ENCODE measurements at places on chromosomes 6 and 20.
A peak's percentile ranks its signal among the peaks of the same experiment; 100 is the strongest.

- no peak for DNase-seq
Observed at GRCh38 chr6:126640921-126641320, 301.0 kb downstream of the CENPW start.

- peak; percentile 48 for DNase-seq
Observed at GRCh38 chr6:44221291-44221960, 2.0 kb upstream of the SLC29A1 start.

- DNase-seq, result no peak
Observed at GRCh38 chr20:1119128-1119505, 715 bp downstream of the PSMF1 start.

DNA sequence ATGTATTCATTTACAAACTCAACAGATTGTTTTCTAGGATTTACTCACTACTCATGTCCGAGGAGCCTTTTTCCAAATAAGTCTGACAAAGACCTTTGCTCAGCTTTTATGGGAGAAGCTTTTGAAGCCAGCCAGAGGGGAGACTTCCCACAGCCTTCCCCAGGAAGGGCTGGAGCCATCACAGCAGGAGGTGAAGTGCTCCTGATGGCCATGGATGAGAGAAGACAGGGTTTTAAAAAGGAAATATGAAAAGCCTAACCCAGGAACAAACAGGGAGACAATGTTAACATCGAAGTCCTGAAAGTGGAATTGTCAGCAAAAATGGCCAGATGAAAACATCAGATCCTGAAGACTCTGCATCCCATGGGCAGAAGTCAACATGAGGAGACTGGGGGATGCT lies 11.6 kb upstream of the TAGAP start:
- DNase-seq, result no peak

DNA sequence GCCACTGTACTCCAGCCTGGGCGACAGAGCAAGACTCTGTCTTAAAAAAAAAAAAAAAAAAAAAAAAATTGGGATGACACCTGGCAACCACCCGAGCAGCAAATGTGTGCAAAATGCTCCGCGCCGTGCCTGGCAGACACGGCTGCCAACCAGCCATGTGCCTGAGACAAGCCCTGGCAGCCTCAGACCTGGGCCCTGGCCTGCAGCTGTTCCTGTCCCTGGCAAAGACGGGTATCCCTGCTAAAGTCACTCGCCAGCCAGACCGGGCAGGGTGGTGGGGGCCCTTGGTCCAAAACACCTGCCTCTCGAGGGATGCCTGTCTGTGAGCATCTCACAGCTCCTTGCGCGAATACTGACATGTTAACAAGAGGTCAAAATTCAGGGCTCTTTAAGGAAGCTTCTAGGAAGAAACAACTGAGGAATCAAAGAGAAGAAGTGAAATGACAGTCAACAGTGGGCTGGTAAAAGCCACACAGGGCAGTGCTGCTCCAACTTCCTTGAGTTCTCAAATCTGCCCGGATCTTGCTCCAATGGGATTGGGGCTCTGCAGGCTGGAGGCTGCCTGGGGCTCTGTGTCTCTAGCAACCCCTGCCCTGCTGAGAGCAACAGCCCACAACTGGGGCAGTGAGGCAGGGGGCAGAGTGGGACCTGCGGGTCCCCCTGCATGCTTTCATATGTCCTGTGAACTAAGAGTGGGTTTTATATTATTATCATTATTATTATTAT lies 53.4 kb downstream of the SYTL3 start:
- DNase-seq, result no peak

DNA sequence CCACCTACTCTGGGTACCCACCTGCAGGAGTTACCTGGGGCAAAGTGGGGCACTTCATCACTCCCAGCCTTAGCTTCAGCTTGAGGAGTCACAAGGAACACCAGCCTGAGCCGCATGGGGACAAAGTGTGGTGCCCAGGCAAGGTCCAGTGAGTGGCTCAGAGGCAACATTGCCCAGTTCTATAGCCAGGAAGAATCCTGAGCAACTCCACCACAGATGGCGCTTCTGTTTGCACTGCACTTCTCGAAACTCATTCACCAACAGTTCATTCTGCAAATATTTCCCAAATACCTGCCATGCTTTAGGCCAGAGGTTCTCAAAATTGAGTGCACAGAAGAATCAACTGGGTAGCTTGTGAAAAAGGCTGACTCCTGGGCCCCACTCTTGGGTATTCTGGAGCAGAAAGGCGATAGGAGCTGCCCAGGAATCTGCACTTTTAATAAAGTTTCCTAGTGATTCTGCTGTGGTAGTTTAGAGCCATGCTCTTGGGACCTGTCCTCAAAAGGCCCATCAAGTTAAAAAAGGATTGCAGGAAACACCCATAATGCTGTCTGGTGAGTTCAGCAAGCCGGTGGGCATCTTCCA lies 83.1 kb downstream of the VEGFA start:
- DNase-seq, result no peak

GRCh38 chr6:36493859-36494258 lies 51.1 kb downstream of the KCTD20 start:
- no peak for DNase-seq

GRCh38 chr6:46390153-46390876 lies 100.9 kb downstream of the RCAN2 start:
- DNase-seq, result no peak

DNA sequence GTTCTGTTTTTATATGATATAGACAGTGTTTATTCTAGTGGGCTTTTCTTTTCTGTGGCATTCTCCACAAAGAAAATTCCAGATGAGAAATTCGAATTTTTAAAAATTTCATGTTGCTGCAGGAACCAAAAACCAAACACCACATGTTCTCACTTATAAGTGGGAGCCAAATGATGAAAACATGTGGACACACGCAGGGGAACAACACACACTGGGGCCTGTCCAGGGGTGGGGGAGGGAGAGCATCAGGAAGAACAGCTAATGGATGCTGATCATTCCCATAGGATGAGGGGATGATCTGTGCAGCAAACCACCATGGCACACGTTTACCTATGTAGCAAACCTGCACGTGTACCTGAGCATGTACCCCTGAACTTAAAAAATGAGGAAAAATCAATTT lies 499.0 kb upstream of the SLC35B3 start:
- DNase-seq, result no peak

- no peak for DNase-seq
Observed at GRCh38 chr6:16292942-16293341, 54.6 kb downstream of the GMPR start.

GRCh38 chr6:127319686-127320085 lies 23.7 kb downstream of the ECHDC1 start:
- no peak for DNase-seq

GRCh38 chr6:154491567-154492470 lies 18.7 kb downstream of the CNKSR3 start:
- DNase-seq, result no peak

GRCh38 chr20:34022839-34023234 lies 29.1 kb downstream of the RALY start:
- DNase-seq, result no peak

DNA sequence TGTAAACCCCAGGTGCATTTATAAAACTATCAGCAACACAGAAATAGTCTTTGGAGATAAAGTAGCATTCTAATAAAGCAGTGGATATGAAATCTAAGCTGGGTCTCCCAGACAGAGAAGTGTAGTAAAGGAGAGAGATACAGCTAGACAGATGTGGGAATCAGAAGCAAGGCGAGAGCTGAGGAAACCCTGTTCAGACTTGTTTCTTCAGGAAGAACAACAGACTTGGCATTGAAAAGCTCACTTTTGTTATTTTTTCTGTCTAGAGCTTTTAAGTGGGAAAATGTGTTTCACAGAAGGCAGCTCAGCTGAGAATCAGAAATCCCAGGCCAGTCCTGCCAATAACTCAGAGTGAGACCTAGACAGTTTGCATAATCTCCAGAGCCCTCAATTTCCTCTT lies 52.9 kb downstream of the SLC35B3 start:
- no peak for DNase-seq

DNA sequence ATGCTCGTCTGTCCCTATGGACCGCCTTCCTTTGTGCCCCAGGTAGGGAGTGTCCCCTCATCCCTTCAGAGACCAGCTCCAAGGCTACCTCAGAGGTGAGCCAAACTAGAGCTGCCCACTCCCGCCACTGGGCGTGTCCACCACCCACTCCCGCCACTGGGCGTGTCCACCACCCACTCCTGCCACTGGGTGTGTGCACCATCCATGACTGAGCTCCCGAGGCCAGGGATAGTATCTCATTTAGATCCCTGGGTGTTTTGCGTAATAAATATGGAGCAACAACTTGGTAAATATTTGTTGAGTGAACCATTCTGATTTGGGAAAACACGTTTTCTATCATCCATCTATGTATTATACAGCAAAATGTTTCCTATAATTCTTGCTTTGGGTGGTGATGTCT lies 68.8 kb downstream of the ZBTB2 start:
- DNase-seq, result no peak

DNA sequence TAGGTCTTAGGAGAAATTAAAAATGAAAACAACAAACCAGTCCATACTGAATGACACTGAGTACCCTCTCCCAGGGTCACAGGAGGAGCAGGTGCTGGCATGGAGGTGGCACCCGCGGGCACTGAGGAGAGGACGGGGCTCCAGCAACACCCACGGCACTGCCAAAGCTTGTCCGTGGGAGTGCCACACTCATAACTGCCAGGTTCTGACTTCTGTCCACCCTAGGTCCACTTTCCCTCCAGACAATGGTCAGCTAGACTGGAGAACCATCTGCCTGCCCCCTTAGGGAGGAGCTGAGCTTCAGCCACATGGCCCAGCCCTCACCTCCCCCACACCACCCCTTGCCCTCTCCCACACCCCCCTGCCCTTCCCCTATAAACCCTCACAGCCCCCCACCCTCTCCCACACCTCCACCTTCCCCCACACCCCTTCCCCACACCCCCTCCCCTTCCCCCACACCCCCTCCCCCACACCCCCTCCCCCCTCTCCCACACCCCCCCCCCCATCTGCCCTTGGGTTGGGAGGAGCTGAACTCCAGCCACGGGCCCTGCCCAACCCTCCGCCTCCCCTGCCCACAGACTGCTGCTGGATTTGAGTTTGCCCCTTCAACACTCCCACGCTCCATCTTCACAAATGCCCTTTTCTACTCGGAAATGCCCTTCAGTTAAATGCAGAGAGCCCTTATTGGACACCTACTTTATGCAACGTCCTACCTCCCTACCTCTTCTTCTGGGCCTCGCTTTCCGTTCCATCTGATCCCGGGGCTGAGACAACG lies 129.6 kb downstream of the TAF4 start:
- no peak for DNase-seq

GRCh38 chr6:170290296-170291128 lies at the start of gene DLL1:
TSS of gene DLL1 (minus strand) at chr6:170291078. CDS start at chr6:170290139, 939 bp downstream.
- DNase-seq, result no peak

GRCh38 chr20:48422242-48422960 lies 405.4 kb downstream of the PREX1 start:
- DNase-seq, result no peak

DNA sequence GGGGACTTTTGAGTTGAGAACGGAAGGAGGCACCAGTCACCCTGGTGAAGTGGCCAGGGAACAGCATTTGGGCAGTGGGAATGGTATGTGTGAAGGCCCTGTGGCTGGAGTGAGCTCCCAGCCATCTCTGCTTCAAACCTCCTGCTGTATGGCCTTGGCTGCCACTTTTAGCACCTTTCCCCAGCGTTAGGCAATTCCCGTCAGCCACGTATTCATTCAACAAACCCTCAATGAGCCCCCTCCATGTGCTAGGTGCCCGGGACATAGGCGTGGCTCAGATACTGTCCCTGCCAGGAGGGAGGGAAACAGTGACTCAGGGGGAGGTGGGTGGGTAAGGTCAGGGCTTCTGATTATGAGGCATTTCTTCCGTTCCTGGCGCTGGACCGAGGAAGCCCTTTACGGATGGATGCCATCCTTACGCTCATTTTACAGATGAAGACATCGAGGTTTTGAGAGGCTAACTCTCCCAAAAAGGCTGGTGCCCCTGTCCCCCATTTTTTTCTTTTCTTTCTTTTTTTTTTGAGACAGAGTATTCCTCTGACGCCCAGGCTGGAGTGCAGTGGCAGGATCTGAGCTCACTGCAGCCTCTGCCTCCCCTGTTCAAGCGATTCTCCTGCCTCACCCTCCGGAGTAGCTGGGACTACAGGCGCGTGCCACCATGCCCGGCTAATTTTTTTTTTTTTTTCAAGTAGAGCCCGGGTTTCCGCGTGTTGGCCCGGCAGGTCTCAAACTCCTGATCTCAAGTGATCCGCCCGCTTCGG lies 37.5 kb downstream of the SRC start:
- DNase-seq, result no peak

GRCh38 chr6:111356551-111356950 lies 126.5 kb downstream of the REV3L start:
- no peak for DNase-seq

- DNase-seq, result no peak
Observed at GRCh38 chr6:19705606-19706005, 131.6 kb upstream of the ID4 start.

DNA sequence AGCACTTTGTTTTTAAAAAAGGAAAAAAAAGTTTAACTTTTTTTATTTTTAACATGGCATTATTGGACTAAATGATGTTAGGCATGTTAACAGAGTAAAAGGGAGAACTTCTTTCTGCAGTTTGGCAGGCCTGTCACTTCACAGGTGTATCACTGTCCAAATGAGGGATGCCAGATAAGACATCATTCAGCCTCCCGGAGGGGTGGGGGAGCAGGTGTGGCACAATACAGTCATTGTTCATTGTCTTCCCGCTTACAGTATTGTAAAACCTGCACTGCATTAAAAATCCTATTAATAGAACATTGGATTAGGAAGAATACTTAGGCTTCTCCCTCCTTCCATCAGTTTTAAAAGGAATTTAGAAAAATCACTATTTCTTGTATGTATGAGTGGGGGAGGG lies 80.7 kb downstream of the CARMIL1 start:
- no peak for DNase-seq

GRCh38 chr6:44731485-44732095 lies 344.1 kb downstream of the CDC5L start:
- no peak for DNase-seq

- no peak for DNase-seq
Observed at GRCh38 chr6:170420791-170421776, 114.5 kb downstream of the FAM120B start.

DNA sequence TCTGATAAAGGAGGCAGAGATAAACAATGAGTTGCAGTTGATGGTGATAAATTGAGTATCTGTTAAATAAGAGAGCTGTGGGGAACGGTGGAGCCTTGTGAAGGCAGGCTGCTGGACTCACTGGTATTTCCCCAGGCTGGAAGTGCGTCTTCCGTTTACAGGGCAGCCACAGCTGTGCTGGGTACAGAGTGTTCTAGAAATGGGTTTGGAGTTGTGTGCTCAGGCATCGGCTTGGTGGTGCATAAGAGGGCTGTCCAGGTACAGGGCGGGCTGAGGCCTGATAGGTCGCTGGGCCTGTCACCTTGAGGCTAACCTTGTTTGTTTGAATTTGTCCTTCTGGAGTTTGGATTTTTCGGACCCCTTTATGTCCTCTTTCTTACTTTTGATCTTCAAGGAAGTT lies 39.3 kb downstream of the ARID1B start:
- DNase-seq, result no peak

GRCh38 chr20:7596541-7596940 lies 343.7 kb downstream of the HAO1 start:
- DNase-seq, result no peak

GRCh38 chr6:162697872-162698403 lies 29.6 kb downstream of the PRKN start:
- no peak for DNase-seq

DNA sequence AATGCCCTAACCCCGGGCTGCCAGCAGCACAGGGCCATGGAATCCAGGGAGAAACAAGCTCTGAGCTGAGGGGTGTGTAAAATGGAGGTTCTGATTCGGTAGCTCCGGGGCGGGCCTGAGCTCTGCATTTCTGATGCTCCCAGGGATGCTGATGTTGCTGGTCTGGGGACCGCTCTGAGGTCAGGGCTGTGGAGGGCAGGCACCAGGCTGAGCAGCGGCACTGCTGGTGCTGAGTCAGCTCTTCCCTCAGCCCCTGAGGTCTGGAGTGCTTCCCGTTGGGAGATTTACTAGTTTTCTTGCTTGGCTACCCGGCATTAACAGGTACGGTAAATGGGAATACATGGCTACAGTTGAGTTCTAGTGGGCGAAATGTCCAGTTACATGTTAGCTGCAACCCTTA lies 18.6 kb upstream of the CST3 start:
- DNase-seq, result no peak

All from central memory CD8-positive, alpha-beta T cell (primary cell).